NB4 (cell line): ENCODE measurements at places on chromosomes 4 and X.

DNA sequence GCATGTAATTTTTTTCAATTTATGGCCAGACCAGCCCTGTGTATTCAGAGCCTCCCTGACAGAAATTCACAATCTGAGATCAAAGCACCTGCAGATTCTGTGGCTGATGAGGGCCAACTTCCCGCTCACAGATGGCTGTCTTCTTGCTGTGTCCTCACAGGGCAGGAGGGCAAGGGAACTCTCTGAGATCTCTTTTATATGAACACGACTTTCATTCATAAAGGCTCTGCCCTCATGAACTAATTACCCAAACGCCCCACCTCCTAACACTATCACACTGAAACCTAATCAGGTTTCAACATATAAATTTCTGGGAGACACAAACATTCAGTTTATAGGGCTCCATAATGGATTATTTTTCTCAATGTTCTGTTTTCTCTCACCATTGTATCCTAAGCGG lies 192.6 kb downstream of the NWD2 start:
- no peak for DNase-seq

DNA sequence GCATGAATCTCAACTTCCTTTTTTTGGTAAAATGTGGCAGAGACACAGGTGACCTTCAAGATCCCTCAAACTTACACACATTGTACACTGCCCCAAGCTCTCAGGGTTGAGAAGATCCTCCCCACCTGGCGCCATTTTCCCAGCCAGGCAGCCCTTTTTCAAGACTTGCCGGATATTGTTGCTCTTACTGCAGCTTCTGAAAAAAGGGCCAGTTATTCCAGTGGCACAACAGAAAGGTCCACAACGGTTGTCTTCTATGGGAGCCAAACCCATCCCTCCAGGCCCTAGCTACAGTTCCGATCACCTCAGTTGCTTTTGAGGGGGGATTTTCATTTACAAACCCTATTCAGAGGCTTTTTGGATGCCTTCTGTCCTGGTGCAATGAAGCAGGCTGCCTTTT lies 101.1 kb downstream of the CHIC2 start:
- DNase-seq, result no peak

GRCh38 chr4:108192056-108192455 lies 23.3 kb upstream of the LEF1 start:
- DNase-seq, result peak; percentile 30

- DNase-seq, result no peak
Measured at GRCh38 chr4:10565166-10565780, 108.0 kb upstream of the ZNF518B start.

DNA sequence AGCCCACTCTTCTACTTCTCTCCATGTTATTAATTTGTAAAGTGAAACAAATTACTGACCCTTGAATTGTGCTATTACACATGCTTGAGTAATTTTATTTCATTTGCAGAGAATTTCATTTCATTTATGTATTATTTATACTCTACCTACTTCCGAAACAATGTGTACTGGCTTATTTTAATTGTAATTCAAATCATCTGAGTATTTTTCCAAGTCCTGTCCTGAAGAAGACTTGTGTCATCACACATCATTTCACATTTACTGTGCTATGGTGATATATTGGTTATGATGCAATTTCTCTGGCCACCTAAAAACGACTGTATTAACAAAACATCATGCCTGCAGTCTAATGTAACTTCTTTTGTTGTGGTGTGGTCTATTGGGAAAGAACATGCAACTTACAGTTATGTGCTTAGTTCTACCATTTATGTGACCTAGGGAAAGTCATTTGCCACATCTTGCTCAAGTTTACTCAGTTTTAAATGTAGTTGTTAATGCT lies 384.5 kb downstream of the RPA4 start:
- peak; percentile 3 for DNase-seq

GRCh38 chrX:53654376-53654775 lies 32.1 kb downstream of the HUWE1 start:
- DNase-seq, result no peak

DNA sequence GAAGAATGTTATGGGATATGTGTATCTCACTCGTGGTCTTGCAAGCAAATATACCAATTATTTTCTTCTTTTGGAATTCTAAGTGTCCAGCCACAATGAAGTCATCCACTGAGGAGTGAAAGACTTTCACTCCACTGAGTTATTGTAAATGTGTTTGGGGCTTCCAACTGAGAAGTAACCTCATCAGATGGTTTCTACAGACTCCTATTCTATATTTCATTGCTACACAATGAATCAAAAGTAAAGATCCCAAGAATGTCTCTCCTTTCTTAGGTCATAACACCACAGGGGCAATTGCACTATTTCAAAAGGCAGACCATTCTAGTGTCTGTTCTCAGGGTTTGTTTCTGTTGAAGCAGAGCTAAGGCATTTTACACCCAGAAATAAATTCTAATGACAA lies 12.3 kb upstream of the VCX2 start:
- DNase-seq, result no peak
